Mesenchymal stem cell (in vitro differentiated cells and primary cell): ENCODE measurements at places on chromosomes 13 and 19.

DNA sequence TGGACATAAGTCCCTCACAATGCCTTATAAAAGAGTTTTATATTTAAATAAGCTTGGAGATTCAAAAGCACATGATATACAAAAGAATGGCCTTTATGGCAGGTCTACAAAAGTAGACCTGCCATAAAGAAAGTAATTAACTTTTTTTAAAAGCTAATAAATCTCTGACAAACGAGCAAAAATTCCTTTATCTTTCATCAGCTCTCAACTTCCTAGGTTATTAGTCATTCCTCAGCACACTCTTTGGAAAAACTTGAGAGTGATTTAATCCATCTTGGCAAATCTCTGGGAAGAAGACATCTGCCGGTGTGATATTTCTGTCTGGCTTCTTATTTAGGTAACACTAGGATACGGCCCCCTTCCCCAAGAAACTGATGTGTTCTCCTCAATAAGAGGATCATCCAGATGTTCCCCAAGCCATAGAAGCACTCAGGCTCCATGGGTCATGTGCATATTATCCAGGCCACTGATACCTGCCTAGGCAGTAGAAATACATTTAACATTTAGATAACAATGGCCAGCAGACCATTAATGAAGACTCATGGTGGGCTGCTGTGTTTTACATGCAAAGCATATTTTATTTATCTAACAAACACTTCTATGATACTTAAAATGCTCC is 372.7 kb downstream of the LIG4 start:
- no peak overlapping the region for H3K4me3 ChIP-seq
- peak; percentile 72 for DNase-seq
- peaks cover 5% of the 10 kb centered on the region for H3K4me1 ChIP-seq

GRCh38 chr19:50870417-50871089 is 2.7 kb upstream of the KLK2 start:
- H3K4me1 ChIP-seq, result no peaks in the 10 kb centered on the region
- no peak overlapping the region for H3K27ac ChIP-seq
- DNase-seq, result no peak
- peaks cover 73% of the 10 kb centered on the region for H3K27me3 ChIP-seq
- no peak overlapping the region for H3K4me3 ChIP-seq

DNA sequence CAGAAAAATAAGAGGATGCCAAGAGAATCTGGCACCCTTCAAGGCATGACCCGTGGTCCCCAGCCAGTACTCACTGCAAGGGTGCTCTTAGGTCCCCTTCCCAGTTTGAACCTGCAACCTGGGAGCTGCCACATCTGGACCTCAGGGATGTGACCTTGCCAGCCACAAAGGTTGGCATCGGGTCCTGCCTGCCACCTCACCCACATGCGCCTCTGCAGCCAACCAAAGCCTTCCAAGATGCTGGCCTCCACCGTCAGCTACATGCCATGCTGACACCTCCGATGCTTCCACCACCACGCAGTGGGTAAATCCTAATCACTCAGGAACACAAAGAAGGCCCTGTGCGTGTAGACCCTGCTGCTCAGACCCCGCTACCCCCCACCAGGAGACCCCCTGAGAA is 35.1 kb downstream of the ELL start:
- H3K27me3 ChIP-seq, result no peaks in the 10 kb centered on the region
- DNase-seq, result no peak
- peaks cover 56% of the 10 kb centered on the region for H3K4me1 ChIP-seq
- no peak overlapping the region for H3K27ac ChIP-seq
- peaks cover 20% of the 10 kb centered on the region for H3K36me3 ChIP-seq

DNA sequence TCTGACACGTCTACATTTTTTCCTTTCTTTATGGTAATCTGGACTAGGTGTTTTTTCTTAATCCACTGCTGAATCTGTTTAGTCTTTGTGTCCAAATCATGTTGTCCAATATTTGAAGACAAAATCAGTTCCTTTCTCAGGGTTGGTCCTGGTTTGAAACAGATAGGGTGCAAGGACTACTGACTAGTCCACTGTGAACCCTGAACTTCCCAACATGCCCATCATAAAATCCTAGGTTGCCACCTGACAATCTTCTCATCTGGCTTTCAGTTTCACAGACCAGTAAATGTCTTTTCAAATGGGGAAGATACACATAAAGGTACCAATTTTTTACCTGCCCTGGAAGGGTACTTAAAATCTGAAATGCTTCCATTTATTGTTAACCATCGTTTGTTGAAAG is 12.7 kb downstream of the GTF3A start:
- H3K4me1 ChIP-seq, result peaks cover under 1% of the 10 kb centered on the region
- no peak overlapping the region for H3K4me3 ChIP-seq
- peaks cover 20% of the 10 kb centered on the region for H3K36me3 ChIP-seq

GRCh38 chr19:3790941-3791340 is 4.8 kb upstream of the MATK start:
- peaks cover 2% of the 10 kb centered on the region for H3K4me1 ChIP-seq
- no peak overlapping the region for H3K27ac ChIP-seq
- H3K36me3 ChIP-seq, result no peaks in the 10 kb centered on the region
- no peak for DNase-seq

DNA sequence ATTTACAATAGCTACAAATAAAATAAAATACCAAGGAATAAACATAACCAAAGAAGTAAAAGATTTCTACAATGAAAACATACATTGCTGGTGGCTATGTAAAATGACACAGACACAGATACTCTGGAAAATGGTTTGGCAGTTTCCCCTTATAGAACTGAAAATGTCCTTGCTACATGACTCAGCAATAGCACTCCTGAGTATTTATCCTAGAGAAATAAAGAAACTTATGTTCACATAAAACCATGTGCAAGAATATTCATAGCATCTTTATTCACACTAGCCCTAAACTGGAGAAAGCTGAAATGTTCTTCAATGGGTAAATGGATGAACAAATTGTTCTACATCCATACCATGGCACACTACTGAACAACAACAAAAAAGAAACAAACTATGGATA is 100.2 kb upstream of the RFC3 start:
- no peak overlapping the region for H3K27ac ChIP-seq
- DNase-seq, result no peak
- no peak overlapping the region for H3K4me3 ChIP-seq
- no peaks in the 10 kb centered on the region for H3K36me3 ChIP-seq
- H3K4me1 ChIP-seq, result no peaks in the 10 kb centered on the region

DNA sequence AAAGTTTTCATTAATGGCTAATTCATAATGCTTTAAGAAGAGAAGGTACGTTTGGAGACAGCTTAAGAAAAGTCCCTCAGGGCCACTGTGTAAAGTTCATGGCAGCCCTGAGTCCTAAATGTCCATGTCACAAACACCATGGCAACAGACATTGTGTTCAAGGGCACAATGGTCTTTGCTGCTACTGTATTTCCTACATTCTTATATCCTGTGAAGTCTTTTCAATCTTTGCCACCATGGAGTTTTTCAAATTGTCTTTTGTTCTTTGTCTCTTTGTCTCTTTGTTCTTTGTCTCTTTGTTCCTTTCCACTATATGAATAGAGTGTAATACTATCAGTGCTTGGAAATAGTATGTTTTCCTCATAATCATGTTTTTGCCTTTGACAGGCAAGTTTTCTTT is 178.8 kb downstream of the VWA8 start:
- peaks cover 3% of the 10 kb centered on the region for H3K36me3 ChIP-seq
- DNase-seq, result no peak
- no peak overlapping the region for H3K27ac ChIP-seq
- H3K4me3 ChIP-seq, result no peak overlapping the region

DNA sequence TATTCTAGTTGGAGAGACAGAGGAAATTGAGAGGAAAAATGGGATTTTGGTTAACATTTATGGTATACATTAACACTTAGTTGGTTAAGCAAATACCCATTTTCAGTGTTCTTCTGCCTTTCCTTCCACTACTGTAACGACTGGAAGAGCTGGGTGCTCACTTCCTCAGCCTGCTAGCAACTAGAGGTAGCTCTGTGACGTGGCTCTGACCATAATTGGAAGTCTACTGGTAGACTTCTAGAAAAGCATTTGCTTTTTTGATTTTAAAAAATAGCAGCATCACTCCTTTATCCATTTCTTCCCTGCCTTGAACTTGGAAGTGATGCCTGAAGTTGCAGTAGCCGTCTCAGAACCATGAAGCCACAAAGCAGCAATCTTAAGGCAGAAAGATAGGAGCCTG is 15.9 kb downstream of the NHLRC3 start:
- no peak overlapping the region for H3K27ac ChIP-seq
- H3K4me3 ChIP-seq, result no peak overlapping the region
- H3K36me3 ChIP-seq, result peaks cover 10% of the 10 kb centered on the region
- no peaks in the 10 kb centered on the region for H3K4me1 ChIP-seq

GRCh38 chr13:77337159-77337558 is 10.3 kb upstream of the MYCBP2 start:
- no peak for DNase-seq
- H3K4me3 ChIP-seq, result no peak overlapping the region
- no peaks in the 10 kb centered on the region for H3K4me1 ChIP-seq
- no peaks in the 10 kb centered on the region for H3K36me3 ChIP-seq

GRCh38 chr13:47146991-47147811 is 250.3 kb upstream of the HTR2A start:
- H3K4me3 ChIP-seq, result no peak overlapping the region
- H3K36me3 ChIP-seq, result no peaks in the 10 kb centered on the region
- peak; percentile 22 for DNase-seq

GRCh38 chr13:91203430-91203829 is 144.1 kb upstream of the MIR17HG start:
- H3K36me3 ChIP-seq, result no peaks in the 10 kb centered on the region
- no peaks in the 10 kb centered on the region for H3K4me1 ChIP-seq
- H3K27me3 ChIP-seq, result no peaks in the 10 kb centered on the region
- H3K27ac ChIP-seq, result no peak overlapping the region
- H3K4me3 ChIP-seq, result no peak overlapping the region

GRCh38 chr13:50990818-50991506 is 81.4 kb downstream of the RNASEH2B start:
- DNase-seq, result peak; percentile 80
- no peaks in the 10 kb centered on the region for H3K36me3 ChIP-seq
- H3K4me3 ChIP-seq, result peak overlapping the region; percentile 65

- no peak overlapping the region for H3K27ac ChIP-seq
- H3K36me3 ChIP-seq, result no peaks in the 10 kb centered on the region
- no peak overlapping the region for H3K4me3 ChIP-seq
- H3K4me1 ChIP-seq, result peaks cover 1% of the 10 kb centered on the region
- peaks cover 49% of the 10 kb centered on the region for H3K27me3 ChIP-seq
- no peak for DNase-seq
These were observed 28.9 kb upstream of the PABPC3 start for GRCh38 chr13:25067064-25067463.

GRCh38 chr13:112064222-112064621 is 2.7 kb upstream of the SOX1 start:
- no peaks in the 10 kb centered on the region for H3K36me3 ChIP-seq
- peaks cover 84% of the 10 kb centered on the region for H3K27me3 ChIP-seq
- DNase-seq, result no peak
- H3K4me1 ChIP-seq, result peaks cover 25% of the 10 kb centered on the region
- no peak overlapping the region for H3K27ac ChIP-seq

- H3K4me1 ChIP-seq, result no peaks in the 10 kb centered on the region
- no peak overlapping the region for H3K27ac ChIP-seq
- H3K27me3 ChIP-seq, result no peaks in the 10 kb centered on the region
- DNase-seq, result no peak
These were observed 47.9 kb downstream of the CAB39L start for GRCh38 chr13:49395878-49396380.

- no peak overlapping the region for H3K4me3 ChIP-seq
- H3K27me3 ChIP-seq, result no peaks in the 10 kb centered on the region
- H3K36me3 ChIP-seq, result peaks cover 4% of the 10 kb centered on the region
- H3K4me1 ChIP-seq, result peaks cover 6% of the 10 kb centered on the region
- DNase-seq, result no peak
These were observed 8.1 kb upstream of the SERPINE3 start for GRCh38 chr13:51331354-51331861.

GRCh38 chr13:84885868-84886267 is 913.4 kb downstream of the SLITRK6 start:
- no peak overlapping the region for H3K4me3 ChIP-seq
- DNase-seq, result no peak
- H3K4me1 ChIP-seq, result no peaks in the 10 kb centered on the region
- H3K27me3 ChIP-seq, result no peaks in the 10 kb centered on the region
- no peaks in the 10 kb centered on the region for H3K36me3 ChIP-seq

- no peaks in the 10 kb centered on the region for H3K4me1 ChIP-seq
- peak overlapping the region; percentile 8 for H3K4me3 ChIP-seq
- no peaks in the 10 kb centered on the region for H3K36me3 ChIP-seq
- H3K27me3 ChIP-seq, result no peaks in the 10 kb centered on the region
These were observed 418.1 kb upstream of the ARGLU1 start for GRCh38 chr13:106986033-106986484.

DNA sequence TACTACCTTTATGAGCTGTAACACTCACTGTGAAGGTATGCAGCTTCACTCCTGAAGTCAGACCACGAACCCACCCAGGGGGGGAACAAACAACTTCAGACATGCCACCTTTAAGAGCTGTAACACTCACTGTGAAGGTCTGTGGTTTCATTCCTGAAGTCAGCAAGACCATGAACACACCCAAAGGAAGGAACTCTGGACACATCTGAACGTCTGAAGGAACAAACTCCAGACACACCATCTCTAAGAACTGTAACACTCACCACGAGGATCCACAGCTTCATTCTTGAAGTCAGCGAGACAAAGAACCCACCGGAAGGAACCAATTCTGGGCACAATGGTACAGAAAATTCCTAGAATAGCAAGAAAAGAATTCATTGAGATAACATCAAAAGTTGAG is 1796.5 kb upstream of the MIR17HG start:
- no peaks in the 10 kb centered on the region for H3K27me3 ChIP-seq
- H3K4me3 ChIP-seq, result no peak overlapping the region
- no peaks in the 10 kb centered on the region for H3K36me3 ChIP-seq
- no peak for DNase-seq
- no peak overlapping the region for H3K27ac ChIP-seq

DNA sequence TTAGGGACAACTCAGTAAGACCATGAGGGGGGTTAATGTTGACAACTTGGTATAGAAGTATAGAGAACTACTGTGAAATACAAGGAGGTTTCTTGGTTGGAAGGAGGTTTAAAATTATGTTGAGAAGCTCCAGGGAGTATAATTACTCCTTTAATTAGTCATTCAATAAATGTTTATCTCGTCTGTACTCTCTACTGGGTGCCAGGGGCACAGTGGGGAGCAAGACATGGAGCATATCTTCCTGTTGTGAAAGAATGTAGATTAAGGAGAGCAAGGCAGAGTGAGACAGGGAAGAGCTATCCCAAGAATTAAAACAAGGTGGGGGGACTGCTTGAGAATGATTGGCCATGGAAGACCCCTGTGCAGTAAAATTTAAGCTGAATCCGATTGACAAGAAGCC is 33.7 kb upstream of the TDRD3 start:
- H3K27me3 ChIP-seq, result no peaks in the 10 kb centered on the region
- no peak overlapping the region for H3K4me3 ChIP-seq
- H3K36me3 ChIP-seq, result no peaks in the 10 kb centered on the region
- no peak overlapping the region for H3K27ac ChIP-seq
- no peaks in the 10 kb centered on the region for H3K4me1 ChIP-seq

- peak overlapping the region; percentile 59 for H3K4me3 ChIP-seq
- peak; percentile 80 for DNase-seq
- H3K4me1 ChIP-seq, result peaks cover 1% of the 10 kb centered on the region
- H3K27ac ChIP-seq, result no peak overlapping the region
- H3K36me3 ChIP-seq, result no peaks in the 10 kb centered on the region
These were observed 209.7 kb downstream of the SPRY2 start for GRCh38 chr13:80131204-80131603.

- DNase-seq, result no peak
- no peaks in the 10 kb centered on the region for H3K27me3 ChIP-seq
- H3K36me3 ChIP-seq, result no peaks in the 10 kb centered on the region
- H3K4me1 ChIP-seq, result no peaks in the 10 kb centered on the region
- H3K27ac ChIP-seq, result no peak overlapping the region
These were observed 105.8 kb downstream of the SOX1 start for GRCh38 chr13:112172641-112173251.

GRCh38 chr13:30364876-30365275 is 57.4 kb upstream of the UBE2L5 start:
- H3K4me1 ChIP-seq, result peaks cover 6% of the 10 kb centered on the region
- no peaks in the 10 kb centered on the region for H3K36me3 ChIP-seq
- no peak overlapping the region for H3K4me3 ChIP-seq
- H3K27me3 ChIP-seq, result no peaks in the 10 kb centered on the region
- peak overlapping the region; percentile 45 for H3K27ac ChIP-seq
